ENCODE measurements at places on chromosomes 7 and 10. TPM values are rescaled to one million over a fixed set of nuclear protein-coding genes. Genes with fewer than 3 reads are reported as not detected.

- DNase-seq: peak; percentile 35
These were observed 100.9 kb downstream of the LHPP start for GRCh38 chr10:124562425-124563060.

DNA sequence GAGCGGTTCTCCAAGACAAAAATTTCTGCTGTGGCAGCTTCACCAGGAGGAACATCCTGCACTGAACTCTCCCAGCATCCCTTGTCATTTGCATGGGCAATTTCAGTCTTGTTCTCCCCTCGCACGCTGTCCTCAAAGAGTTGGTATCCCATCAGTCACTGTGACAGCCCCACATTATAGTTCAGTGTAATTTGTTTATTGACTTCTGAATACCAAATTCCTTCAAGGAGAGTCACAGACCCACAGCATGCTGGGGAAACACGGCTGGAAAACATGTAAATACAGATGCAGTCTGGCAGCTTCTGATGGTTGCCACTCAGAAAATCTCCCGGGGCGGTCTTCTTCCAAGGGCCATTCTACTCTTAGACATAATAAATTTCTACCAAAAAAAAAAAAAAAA lies 151.0 kb upstream of the NEBL start:
- DNase-seq: no peak

GRCh38 chr7:87223666-87224065 lies 4.1 kb upstream of the TMEM243 start:
- DNase-seq: peak; percentile 52

GRCh38 chr10:84563868-84564267 lies 235.5 kb downstream of the CCSER2 start:
- DNase-seq: no peak

DNA sequence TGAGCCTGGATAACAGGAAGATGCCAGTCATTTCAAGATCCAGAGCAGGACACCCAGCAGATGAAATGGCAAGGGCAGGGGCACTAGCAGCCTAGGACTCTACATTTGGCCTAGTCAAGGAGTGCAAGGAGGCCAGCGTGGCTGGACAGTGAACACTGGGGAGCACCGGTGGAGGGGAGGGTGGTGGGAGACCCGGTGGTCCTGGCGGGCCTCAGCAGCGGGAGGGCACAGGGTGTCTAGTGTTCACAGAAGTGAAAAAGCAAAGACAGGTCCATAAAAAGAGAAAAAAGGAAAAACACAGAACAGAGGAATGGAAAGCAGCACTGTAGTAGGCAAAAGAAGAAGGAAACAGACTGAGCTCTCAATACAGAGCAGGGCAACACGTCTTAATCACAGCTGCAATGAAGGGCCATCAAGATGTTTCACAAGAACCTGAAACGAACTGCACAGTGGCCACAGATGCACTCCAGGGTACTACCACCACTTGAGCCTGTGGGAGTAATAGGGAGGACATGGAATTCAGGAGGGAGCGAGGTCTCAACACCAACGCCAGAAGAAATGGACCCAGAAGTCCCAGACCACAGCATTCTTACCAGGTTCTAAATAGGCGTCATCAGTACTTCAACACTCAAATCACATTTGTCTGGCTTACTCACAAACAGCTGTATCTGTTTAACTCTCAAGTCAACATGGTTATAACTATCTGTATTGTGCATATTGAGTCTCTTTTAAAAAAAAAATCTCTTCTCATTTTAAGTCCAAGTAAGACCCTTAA lies 573.7 kb downstream of the PARD3 start:
- DNase-seq: no peak

DNA sequence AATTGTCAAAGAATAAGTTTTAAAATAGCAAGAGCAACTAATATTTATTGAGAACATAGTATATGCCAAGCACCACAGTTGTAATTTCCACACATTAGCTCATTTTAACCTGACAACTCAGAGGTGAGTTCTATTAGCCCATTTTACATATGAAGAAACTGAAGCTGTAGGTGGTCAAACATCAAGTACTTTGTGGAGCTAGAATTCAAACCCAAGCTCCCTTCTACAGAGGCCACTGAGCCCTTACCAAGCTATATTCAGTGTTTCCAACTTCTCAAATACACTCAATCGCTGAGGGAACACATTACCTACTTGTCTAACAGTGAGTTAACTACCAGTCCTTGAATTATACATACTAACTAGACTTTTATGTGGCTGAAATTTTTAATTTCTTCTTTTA lies 236.6 kb downstream of the PARD3 start:
- DNase-seq: no peak

DNA sequence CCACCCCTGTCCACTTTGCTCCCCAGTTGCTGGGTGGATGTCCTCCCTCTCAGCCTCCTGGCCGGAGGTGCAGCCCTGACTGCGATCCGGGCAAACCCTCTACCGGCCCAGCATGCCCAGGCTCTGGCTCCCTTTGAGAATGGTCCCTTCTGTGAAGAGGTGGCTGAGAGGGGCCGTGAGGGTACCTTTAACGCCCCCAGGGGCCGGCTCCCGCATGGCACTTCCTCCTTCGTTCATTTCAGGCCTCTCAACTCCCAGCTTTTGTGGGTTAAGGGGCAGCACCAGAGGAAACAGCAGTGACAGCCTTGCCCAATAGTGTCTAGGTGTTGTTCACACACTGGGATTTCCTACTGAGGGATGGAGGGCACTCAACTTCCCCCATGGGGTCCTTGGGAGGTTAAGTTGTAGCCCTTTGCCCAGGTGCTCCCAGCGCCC lies 33.2 kb upstream of the HABP2 start:
- no peak for DNase-seq

- peak; percentile 86 for DNase-seq
These were observed 1.2 kb downstream of the BAG3 start for GRCh38 chr10:119652361-119652730.

DNA sequence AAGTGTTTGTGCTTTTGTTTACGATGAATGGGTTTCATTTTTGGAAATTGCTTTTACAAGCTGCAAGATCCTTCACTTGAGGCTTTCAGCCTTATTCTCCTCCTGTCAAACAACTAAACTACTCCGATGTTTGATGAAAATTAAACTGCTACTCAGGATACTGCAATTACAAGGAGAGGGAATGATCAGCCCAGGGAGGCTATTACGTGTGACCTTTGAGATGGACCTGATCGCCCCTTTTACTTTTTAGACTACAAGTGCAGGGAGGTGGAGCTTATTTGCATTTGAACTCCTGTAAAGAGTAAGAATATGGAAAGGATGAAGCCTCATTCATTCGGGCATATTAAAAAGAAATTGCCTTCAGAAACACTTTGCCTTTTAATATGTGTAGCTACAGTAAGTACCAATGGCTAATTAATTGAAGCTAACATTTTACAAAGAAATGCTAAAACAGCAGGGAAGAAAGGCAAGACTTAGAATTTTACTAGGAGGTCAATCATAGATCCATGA lies 219.1 kb downstream of the PHTF2 start:
- DNase-seq: no peak

GRCh38 chr10:119650692-119651513 lies at the start of gene BAG3:
Gene BAG3 (plus strand): TSS chr10:119651380. CDS start chr10:119651676, 296 bp downstream.
- DNase-seq: peak; percentile 99

ZNF425 gene
- polyA plus RNA-seq: 3.9 TPM

ZNF107 gene
- polyA plus RNA-seq: 2.5 TPM

All from GM23248 (cell line).